Activated gamma-delta T cell (primary cell): ENCODE measurements at places on chromosomes 3 and 15.

DNA sequence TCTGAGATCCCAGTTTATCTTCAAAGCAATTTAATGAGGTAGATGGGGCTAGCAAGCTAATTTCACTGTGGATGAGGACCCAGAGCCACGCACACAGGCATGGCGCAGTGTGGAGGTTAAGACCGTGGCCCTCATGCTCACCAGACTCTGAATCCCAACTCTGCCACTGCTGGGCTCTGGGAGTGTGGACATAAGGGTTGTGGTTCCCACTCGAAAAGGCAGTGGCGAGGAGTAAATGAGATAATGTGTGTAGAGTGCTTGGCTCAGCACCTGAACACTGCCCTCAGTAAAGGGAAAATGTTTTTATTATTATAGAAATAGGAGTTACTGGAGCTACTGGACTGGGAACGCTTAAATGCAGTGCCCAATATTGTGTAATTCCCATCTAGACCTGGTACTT lies 243.5 kb upstream of the TPM1 start:
- DNase-seq, result no peak

- no peak for DNase-seq
Observed at GRCh38 chr3:107810171-107811071, 280.4 kb downstream of the CD47 start.

- no peak for DNase-seq
Observed at GRCh38 chr15:91193378-91193720, 93.3 kb downstream of the SV2B start.

GRCh38 chr3:70250492-70250891 lies 61.9 kb downstream of the MDFIC2 start:
- DNase-seq, result no peak

- DNase-seq, result no peak
Observed at GRCh38 chr15:60933900-60934885, 294.9 kb downstream of the RORA start.

- DNase-seq, result no peak
Observed at GRCh38 chr15:39788108-39788507, 5.5 kb upstream of the FSIP1 start.

DNA sequence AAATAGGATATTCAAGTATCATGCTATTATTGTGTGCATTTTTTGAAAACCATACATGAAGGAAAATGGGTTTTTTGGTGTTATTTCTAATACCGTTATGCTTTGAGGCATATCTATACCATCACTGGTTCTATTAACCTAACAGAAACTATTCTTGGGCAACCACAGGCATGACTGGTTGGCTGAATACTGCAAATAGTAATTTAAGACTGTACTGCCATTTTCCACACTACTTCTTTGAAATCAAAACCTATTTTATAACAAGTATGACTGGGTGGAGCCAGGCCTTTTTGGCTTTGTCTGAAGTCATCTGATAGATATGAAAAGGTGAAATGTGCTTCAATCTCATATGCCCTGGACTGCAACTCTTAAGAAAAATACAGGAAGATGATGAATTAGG lies 115.1 kb downstream of the ULK4 start:
- DNase-seq, result no peak

DNA sequence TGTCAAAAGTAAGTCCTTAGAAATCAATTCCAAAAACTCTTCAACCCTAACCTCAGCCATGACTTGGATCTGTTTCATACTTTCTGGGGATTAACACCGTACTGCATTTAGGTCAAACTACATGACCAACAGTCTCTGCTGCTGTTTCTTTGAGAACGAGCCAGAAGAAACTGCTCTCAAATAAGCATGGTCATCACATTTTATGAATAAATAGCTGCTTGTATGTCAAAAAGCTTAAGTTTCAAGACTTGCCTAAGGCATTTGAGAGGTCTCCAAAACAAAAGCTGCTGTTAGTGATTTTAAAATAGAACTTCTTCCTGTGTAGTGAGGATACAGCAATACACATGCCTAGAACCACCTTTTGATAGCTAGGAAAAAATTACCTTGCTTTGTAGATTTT lies 166.3 kb upstream of the CHRM5 start:
- no peak for DNase-seq

DNA sequence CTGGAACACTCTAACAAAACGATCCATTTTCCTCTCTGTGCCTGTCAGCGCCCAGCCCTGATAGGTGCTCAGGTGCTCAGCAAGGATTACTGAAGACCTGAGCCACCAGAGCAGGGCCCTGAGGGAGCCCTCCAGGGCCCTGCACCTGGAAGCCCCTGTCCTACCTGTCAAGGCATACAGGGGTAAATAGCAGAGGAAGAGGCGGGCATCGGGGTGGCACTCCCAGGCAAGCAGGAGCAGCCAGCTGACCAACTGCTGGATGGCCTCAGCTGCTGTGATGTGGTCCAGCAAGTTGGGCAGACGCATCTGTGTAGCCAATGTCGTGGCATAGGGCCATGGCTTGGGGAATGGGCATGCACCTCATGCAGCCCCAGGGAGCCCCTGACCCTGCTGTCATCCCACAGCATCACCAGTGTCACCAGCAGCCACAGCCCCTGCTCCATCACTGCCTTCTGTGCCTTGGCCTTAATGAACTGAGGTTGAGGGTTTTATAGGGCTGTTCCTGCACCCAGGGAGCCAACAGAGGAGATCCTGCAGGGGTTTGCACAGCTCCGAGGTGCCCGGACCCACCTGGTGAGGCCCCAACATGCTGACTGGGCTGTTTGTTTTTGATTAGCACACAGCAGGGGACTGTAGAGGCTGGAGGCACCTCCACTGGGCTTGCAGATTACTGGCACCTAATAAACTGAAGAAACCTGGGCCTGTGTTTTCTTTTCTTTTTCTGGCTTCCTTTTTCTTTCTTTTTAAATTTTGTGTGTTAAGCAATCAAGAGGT lies 7.9 kb upstream of the WDR6 start:
- DNase-seq, result no peak

DNA sequence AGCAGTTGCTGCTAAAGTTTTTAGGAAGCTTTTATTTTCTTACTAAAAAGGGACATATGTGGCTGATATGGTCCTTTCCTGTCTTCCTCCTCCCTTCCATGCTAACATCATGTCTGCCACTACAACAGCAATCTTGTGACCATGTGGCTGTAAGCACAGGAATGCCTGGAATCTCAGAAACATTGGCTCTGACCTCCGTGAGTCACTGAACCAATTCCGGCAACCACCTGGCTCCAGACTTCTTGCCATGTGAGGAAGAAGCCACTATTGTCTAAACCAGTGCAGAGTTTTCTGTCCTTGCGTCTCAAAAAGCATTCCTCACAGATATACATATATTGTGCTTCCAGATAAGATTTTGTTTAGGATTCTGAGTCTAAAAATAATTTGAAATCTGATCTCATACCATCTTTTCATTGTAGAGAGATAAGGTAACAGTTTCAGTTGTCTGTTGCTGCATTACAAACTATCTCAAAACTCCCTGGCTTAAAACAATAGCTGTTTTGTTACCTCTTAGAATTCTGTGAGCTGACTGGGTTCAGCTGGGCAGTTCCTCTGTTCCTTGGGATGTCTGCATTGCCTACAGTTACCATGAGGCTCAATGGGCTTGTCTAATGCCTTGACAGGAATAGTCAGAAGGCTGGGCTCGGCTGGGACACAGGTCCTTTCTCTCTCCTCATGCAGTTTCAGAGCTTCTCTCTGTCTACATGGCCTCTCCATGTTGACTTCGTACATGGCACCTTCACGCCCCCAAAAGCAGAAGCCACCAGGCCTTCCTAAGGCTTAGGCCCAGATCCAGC lies 77.3 kb upstream of the MAGI1 start:
- DNase-seq, result no peak

DNA sequence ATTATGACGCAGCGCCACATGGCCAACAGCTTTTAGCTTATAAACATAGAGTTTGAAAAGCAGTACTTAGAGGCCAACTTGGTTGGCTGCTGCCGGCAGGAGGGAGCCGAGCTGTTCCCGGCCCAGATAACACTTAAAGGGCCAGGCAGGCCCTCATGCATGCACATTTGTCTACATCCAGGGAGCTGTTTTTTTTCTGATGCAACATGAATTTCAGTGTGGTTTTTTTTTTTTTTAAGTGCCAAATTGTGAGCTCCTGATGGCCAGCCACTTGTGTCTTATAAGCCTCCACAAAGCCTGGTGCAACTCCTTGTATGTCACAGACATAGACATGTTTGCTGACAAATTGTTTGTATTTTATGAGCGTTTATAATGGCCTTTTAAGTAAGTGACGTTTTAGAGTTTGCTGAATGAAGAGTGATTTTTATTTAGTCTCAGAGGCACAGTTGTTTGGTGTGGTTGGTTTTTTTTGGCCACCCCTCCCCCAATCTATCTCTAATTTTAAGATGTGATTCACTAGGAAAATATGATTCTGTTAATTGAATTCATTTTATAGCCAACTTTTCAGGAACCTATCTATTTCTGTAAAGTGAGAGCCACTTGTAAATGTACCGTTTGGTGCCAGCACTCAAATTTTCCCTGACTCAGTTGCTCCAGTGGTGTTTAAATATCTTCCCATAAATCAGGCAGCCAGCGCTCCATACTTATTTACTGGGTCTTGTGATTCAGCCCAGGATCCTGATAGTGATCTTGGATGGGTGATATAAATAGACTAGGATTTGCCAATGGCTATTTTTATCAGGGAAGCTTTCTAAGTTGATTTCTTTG lies 134.3 kb downstream of the VGLL4 start:
- DNase-seq, result no peak

- no peak for DNase-seq
Observed at GRCh38 chr3:150968341-150969035, 4.0 kb downstream of the CLRN1 start.

- DNase-seq, result no peak
Observed at GRCh38 chr3:52025453-52025852, 29.8 kb upstream of the RPL29 start.

DNA sequence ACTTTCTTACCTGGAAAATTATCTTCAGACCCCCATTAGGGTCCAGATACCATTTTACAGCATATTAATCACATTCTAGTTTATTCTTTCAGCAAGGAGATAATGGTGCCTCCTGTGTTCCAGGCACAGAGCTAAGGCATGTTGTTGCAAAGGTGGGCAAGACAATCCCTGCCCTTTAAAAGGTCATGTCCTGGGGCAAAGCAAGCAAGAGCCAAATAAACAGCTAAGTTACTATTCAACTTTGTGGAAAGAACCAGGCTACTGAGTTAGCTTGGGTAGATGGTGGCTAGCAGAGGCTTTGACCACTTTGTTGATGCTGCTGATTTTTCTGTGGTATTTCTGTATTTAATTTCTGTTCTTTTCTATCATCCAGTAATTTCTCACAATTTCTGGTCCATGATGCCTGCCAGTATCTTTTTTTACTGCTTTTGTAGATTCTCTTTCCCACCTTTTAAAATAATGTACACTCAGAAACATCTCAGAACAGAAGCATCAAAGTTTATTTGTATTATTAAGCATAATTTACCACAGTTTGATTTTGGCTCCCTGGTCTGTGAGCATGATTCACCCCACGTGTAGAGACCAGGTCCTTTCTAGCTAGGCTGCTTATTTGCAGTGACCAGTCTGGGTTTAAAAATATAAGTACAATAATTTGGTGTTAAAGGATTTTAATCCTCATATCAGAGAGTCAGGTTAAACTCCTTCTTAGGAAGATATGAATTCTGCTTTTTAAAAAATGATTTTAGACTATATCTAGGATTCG lies 71.5 kb downstream of the LRRC28 start:
- no peak for DNase-seq

DNA sequence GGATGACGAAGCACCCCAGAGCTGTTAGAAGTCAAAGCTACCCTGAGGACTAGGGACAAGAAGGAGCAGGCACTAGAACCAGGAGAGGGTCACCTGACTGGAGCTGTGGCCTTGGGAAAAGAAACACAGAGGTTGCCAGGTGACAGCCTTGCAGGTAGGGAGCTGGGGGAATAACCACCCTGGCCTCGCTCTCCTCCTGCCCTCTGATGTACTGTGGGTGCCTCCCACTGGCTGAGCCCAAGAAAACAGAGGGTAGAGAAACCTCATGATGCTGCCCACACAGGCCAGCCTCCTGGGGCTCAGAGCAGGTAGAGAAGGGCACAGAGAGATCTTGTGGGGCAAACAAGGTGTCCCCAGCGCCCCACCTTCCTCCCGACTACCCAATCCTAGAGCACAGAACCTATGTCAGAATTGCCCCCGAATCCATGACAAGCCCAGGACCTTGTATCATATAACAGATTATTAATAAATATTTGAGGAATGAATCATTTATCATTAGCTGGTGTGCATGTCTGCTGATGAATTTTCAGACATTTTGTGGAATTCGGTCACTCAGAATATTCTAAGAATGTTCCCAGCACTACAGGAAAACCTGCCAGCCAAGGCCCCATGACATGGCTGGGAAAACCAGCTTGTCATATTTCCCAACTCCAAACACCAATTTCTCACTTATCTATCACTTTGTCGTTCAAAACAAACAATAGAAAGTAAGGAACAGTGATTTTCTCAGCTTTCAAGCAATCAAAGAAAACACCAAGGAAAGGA lies 59.8 kb upstream of the MEX3B start:
- no peak for DNase-seq

- DNase-seq, result no peak
Observed at GRCh38 chr3:98233468-98233867, 30.6 kb upstream of the OR5H6 start.

- no peak for DNase-seq
Observed at GRCh38 chr15:99863550-99864198, 130.4 kb upstream of the LYSMD4 start.

- no peak for DNase-seq
Observed at GRCh38 chr15:83082730-83083386, 15.8 kb upstream of the BTBD1 start.

DNA sequence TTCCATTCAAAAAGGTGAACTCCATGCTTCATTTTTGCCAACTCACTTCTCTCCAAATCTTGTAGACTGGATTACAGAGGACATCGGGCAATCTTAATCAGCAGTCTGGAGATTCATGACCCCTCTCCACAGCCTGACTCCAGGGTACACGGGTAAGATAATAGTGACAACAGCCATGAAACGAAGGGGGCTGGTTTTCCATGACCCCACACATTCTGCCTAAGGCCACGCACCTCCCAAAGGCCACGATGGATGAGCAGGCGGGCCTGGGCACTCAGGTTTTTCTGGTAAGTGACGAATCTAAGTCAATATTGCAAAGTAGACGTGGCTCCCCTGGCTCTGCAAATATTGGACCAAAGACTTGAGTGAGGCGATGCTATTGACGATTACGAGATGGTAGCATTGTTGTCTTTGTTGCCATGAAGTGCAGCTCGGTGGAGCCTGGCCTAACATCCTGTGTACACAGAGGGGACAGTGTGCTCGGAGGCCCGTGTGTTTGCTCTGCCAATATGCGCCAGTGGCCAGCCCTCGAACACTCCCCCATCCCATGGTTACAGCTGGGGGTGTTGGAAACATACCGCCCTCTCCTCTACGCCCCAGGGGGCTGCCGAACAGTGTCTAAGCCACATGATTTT lies 119.1 kb downstream of the OPA1 start:
- DNase-seq, result no peak

DNA sequence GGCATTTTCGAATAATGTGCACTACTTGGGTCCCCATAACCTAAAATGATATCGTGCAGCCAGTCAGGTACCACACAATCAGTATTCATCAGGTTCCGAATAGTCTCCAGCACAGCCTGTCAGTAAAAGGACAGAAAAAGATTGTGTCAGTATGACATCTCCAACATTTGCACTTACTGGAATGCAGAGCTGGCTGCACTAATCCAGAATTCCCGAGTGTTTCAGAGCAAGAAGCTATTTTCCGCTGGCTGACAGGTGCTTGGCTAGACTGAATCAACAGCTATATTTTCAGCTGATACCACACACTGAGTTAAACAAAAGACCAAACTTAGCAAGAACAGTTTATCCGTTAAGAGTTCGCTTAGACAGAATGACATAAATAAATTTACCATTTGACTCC lies 68.8 kb downstream of the AQR start:
- no peak for DNase-seq
